Stimulated activated CD4-positive, alpha-beta T cell treated with anti-CD3 and anti-CD28 coated beads, TNF-alpha, amount 100 ng/mL, for 1 hour (primary cell): ENCODE measurements at places on chromosomes 12 and 14.

GRCh38 chr14:72754949-72755348 lies 139.0 kb downstream of the DPF3 start:
- DNase-seq: no peak

DNA sequence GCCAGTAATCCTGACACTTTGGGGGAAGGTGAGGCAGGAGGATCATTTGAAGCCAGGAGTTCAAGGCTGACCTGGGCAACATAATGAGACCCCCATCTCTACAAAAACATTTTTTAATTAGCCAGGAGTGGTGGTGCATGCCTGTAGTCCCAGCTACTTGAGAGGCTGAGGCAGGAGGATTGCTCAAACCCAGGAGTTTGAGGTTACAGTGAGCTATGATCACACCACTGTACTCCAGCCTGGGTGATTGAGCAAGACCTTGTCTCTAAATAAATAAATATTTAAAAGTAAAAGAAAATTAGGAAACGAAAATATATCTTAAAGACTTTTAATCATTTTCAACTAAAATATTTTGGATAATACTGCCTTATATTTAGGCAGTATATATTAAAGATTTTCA lies 25.9 kb downstream of the CKB start:
- no peak for DNase-seq

- DNase-seq: peak; percentile 25
Measured at GRCh38 chr14:99687284-99688209, 3.4 kb downstream of the CYP46A1 start.

DNA sequence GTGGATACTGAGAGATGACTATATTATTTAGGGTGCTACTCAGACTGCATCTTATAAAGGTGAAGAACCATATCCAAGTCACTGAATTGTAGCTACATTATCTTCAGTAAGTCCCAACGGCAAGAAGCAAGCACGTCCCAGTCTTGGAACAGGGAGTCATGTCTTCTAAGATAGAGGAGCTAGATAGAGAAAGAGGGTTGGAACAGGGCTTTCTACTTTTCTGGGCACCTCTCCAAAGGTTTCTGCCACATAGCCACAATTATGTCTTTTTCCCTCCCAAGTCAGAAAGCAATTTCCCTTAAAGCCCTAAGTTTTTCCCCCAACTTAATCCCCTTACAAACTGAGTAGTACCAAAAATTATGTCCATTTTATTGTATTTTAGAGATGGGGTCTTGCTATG lies 22.4 kb downstream of the MAPK1IP1L start:
- no peak for DNase-seq
